Activated naive CD8-positive, alpha-beta T cell treated with anti-CD3 and anti-CD28 coated beads, Interleukin-2, amount 10 ng/mL, durations not matched to agents 7 days and 5 days (primary cell): ENCODE measurements at places on chromosomes 4 and X. TPM values are rescaled to one million over a fixed set of nuclear protein-coding genes. Genes with fewer than 3 reads are reported as not detected.
A peak's percentile ranks its signal among the peaks of the same experiment; 100 is the strongest.

PPP2R2C gene
- total RNA-seq, result not detected

DNA sequence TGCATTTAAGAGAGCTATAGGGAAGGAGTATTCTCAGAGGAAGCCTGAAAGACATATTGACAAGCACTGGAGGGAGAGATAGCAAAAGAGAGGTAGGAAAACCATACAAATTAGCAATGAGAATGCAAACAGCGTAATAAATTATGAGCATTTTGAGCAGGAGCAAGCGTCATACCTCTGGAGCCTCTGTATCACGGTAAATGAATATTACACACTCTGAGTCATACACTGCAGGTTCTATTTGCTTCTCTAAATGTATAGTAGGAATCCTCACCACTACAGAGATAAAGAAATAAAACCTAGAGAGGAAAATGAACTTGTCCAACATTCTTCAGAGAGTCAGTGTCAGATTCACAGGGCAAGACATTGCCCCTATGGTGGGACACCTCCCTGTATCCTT is 46.4 kb upstream of the GABRE start:
- no peak for DNase-seq

HELT gene
- not detected for total RNA-seq

DNA sequence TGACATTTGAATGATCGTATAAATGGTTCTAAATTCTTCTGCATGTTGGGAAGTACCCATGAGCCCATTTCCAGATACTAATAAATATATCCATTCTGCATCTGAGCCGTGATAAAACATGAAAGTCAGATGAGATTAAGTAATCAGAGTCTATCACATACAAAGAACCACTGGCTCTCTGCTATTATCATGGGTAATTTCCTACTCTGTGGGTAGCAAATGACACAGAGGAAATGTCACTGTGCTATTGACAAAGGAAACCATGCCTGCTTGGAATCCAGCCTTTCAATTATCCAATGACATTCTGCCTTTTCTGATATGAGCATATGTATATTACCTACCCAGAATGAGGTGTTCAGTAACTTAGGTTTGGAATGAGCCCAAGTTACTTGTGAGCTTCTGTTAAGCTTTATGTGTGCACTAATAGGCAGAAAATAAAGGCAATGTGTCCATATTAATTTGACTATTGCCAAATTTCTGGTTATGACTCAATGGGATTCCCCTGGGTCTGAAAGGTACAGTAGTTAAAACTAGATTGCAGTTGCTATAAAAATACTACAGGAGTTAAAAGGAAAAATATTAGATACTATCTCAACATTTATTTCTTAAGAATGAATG is 238.7 kb upstream of the KCNIP4 start:
- DNase-seq, result no peak

LRIT3 gene
- total RNA-seq, result not detected

DNA sequence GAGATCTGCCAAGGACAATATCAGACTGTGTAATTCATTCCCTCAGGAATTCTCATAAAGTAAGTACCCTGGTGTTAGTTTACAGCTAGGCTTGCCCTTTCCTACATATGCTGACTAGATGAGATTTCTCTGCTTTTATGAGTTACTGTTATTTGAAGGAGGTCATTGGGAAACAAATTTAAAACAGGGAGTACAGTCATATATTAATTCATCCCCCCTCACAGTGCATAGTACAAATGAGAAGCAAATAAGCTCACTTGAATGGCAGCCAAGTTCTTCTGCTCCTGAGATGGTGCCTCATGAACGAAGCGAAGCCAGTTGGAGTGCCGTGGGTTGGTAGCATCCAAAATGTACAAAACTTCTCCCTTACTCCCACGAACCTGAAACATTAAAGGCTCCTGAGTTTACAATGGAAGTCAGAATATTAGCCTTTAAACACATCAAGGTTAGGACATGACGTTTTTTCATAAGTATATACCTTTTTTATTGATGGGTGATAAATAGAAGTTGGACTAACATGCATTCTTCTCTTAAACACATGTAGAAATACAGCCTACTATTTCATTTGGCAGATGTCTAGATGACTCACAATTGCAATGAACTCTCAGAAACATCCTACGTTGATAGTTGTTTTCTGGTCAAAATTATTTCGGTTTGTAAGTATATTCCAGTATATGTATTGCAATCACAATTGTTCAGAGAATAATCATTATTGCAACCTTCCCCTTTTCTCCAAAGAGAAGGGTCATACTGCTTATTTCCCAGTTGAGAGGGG is 69.2 kb downstream of the PRDM5 start:
- no peak for DNase-seq

DNA sequence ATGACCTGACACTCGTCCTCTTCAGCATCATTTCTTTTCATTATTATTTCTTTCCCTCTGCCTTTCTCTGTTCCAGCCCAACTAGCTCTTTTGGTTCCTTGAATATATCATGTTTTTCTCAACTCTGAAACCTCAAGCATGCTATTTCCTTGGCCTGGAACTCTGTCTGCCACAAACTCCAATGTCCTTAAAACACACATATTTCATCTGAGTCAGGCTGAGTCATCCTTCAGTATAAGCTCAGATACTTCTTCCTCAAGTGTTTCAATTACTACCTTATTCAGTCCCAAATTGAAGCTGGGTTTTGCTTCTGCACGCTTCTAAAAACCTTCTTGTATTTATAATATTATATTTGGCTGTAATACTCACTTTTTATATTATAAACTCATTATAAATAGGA is 424.2 kb downstream of the PDGFC start:
- DNase-seq, result no peak

DNA sequence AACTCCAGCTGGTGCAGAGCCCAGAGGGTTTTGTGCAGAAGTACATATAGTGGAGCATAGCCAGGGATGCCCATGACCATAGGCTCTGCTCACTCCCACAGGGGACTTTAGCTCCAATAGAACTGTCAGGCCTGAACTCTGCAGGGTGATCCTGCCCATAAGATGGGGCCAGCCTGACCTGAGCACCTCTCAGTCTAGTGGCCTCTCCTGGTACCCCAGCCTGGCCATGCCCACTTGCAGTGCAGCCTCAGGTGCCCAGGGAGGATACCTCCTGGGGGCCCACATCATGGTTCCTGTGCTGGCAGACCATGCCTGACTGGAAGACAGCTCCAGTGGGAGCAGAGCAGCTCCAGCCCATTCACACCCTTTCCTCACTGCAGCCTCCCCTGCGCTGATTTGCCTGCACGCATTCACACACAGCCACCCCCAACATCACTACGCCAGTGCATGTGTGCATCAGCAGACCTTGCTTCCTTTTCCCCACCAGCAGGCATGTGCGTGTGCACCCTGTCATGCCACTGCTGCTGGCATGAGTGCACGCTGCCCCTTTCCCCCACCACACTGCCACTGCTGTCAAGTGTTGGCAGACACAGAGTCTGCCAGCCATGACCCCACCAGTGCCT is 53.0 kb upstream of the MMAA start:
- no peak for DNase-seq

GRCh38 chrX:101377547-101377946 is 8.4 kb downstream of the BTK start:
- no peak for DNase-seq

GRCh38 chr4:147793569-147794313 is 61.9 kb downstream of the ARHGAP10 start:
- no peak for DNase-seq

- DNase-seq, result no peak
Observed at GRCh38 chr4:47942081-47942819, 27.9 kb upstream of the NFXL1 start.

GRCh38 chr4:53015681-53016080 is 153.6 kb downstream of the RASL11B start:
- DNase-seq, result no peak

DNA sequence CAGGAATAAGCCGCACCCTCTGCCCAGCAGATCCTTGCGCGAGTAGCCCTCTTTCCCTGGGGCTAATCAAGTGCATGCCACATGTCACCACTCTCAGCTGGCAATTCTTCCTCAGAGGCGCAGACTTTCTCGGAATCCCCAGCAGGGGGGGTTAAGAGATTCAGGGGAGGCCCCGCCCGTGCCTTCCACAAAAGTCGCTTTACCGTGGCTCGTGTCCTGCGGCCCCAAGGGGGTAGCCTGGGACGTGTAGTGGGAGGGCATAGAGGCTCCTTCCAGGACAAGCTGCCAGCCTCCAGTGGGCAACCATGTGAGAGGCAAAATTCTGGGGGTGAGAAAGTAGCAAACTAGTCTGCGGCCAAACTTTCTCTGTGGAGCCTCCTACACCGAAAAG is 652 bp downstream of the SRPX start:
- peak; percentile 44 for DNase-seq

TXLNG gene
- 13.2 TPM for total RNA-seq

DNA sequence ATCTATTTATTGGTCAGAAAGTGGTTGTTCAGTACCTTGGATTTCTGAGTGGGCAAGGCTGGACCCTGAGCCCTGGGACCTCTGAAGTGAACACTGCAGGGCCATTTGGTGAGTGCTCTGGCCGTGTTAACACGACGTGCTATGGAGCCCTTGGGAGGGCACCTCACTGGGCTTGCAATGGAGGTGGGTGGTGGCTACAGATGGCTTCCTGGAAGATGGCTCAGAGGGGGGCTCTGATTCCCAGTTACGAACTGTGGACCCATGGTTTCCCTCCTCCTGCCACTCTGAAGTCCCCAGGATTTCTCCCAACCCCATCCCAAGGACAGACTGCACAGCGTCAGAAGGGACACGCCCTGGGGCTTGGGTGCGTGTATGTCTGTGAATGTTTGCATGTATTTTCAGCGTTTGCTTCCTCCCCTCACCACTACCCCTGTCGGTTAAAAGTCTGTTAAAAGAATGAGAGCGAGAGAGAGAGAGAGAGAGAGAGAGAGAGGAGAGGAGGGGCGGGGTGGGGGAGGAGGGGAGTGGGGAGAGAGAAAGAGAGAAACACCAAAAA is 3.7 kb upstream of the RHOH start:
- DNase-seq, result peak; percentile 65

ARHGAP24 gene
- 0.28 TPM for total RNA-seq

DNA sequence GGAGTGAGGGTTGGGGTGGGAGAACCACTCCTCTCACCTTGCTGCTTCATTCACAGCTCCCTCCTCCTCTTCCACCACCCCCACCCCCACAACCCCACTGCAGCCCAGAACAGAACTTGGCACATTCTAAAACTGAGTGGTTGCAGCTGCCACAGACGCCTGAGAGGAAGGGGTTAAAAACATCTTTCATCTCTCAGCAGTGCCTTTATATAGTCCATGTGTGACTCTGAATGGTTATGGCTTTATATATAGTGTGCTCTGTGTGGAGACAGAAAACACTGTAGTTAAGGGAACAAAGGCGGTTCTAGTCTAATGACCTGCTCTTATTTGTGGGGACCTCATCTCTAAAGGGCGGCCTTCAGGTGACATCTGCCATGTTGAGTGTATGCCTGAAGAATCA is 144.8 kb downstream of the BCOR start:
- no peak for DNase-seq

HEPH gene
- total RNA-seq, result not detected

DNA sequence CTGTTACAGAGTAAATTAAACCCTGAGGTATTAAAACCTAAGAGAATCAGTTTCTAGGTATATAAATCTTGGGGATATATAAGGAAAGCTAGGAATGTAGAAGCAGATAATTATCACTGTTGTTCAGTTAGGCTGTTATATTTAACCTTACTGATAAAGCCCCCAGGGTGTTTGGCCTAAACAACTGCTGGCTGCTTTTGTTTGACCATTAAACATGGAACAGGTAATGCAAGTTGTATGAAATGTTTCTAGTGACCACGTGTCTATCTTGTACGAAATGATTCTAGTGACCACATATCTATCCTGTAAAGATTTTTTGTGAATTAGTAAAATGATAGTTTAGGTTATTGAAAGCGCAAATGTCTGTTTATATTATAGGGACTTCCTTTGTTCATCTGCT is 52.6 kb downstream of the SGMS2 start:
- DNase-seq, result no peak

F8A2 gene
- total RNA-seq, result not detected

- DNase-seq, result no peak
Observed at GRCh38 chrX:131795442-131796229, 227.5 kb upstream of the STK26 start.

- no peak for DNase-seq
Observed at GRCh38 chr4:183770906-183771305, 111.8 kb downstream of the TRAPPC11 start.

RPS6KA6 gene
- 0.51 TPM for total RNA-seq

RNF150 gene
- total RNA-seq, result not detected

GRCh38 chr4:86388252-86388651 is 28.4 kb upstream of the MAPK10 start:
- no peak for DNase-seq

NUP54 gene
- 54.7 TPM for total RNA-seq

- DNase-seq, result no peak
Observed at GRCh38 chr4:176569301-176569700, 223.4 kb downstream of the VEGFC start.
